ENCODE measurements at places on chromosomes 16 and 17.

GRCh38 chr17:66713533-66714042, 121.3 kb upstream of the CACNG5 start:
- DNase-seq, result no peak

GRCh38 chr16:49672753-49673152, 183.2 kb downstream of the ZNF423 start:
- DNase-seq, result no peak

- DNase-seq, result no peak
Measured at GRCh38 chr17:80494547-80494946, 18.1 kb upstream of the NPTX1 start.

GRCh38 chr17:46963571-46963970, 15.5 kb downstream of the RPRML start:
- no peak for DNase-seq

- DNase-seq, result no peak
Measured at GRCh38 chr17:81566461-81567126, 14.4 kb upstream of the FAAP100 start.

DNA sequence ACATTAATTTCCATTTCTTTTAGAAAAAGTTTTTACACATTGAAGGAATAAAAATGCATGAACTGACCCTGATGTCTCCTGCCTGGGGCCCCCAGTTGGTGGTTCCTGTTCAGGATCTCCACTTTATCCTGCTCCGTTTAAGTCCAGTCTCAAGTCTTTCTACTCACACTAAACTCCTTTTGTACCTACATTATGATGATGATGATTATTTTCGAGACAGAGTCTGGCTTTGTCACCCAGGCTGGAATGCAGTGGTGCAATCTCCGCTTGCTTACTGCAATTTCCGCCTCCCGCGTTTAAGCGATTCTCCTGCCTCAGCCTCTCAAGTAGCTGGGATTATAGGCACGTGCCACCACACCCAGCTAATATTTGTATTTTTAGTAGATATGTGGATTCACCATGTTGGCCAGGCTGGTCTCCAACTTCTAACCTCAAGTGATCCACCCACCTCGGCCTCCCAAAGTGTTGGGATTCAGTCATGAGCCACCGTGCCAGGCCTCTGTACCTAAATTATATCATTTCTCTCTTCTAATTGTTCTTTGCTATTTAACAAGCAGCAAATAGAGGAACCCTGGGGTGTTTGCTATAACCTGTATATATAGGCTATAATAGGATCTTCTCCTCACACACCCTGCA, 2.2 kb upstream of the FOXK2 start:
- DNase-seq, result no peak

GRCh38 chr16:83817022-83817421, 9.2 kb downstream of the HSBP1 start:
- no peak for DNase-seq

DNA sequence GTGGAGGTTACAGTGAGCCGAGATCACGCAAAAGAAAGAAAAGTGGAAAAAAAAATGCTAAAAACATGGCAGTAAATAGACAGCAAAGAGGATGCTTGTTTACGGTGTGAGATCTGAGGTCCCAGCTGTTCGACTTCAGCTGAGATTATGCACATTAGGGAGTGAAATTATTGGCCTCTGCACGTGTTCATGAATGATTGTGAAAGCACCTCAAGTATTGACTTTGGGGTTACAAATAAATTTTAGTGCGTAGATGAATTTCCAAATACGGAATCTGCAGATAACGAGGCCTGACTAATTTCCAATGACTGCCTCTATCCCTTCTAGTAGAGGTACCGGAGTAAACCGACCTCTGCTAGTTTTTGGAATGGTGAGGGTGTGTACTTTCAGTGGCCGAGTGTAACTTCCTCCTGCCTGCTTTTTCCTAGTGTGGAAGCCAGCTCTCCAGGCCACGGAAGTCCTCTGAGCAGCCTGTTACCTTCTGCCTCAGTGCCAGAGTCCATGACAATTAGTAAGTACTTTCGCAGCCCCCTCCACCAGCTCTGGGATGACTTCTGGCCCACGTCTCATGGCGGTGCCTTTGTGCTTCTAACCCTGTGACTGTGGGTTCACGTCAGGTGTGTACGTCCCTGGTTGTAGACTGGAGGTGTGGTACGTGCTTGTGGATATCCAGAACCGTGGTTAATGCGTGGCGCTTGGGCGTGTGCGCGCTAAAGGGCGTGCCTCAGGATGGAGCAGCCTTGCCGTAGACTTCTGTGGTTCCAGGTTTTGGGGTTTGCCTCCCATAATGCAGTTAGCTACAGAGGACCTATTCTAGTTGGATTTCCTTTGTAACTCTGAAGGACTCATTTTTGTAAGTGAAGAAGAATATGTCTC, 102.1 kb downstream of the SNX29 start:
- peak; percentile 49 for DNase-seq

- no peak for DNase-seq
Measured at GRCh38 chr17:77281904-77282367, 141.2 kb downstream of the SEC14L1 start.

DNA sequence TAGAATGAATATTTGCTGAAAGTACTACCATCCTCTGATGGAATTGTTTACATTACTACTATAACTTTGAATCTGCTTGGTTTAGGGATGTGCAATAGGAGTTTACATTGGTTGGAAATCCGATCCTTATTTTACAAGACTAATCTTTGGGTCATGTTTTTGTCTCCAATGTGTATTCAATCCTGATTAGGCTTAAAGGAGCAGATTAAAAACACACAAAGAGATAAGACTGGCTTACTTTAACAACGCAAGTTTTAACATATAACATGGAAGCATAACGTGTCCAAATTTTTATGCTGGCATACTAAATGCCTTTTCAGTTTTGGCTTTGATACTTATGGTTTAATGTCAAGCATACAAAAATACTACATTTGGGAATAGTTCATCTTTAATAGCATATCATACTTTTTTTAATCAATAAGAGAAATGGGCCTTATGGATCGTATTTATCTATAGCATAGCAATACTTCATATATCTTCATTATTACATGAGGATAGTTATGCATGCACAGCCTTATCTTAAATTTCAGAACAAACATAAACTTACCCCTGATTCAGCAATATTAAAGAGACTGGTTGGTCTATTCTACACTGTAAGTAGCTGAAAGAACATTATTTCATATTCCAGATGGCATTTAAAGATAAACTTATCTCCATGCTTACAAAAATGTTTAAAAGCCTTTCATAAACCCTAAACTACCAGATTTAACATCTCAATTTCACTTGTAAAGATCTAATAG, 69.9 kb upstream of the NACA2 start:
- no peak for DNase-seq

DNA sequence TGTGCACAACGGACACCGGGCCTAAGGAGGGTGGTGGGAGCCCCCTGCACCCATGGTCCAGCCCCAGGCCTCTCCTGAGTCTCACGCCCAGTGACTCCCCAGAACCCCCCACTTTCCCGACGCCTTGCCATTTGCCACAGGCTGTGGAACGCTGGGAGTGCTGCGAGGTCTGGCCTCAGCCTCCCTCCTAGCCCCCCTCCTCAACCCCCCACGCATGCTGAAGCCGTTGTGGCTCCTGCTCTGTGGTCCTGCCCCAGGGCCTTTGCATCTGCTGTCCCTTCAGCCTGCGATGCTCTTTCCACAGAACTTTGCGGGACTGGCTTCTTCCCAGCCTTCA, 226.0 kb upstream of the GSE1 start:
- peak; percentile 58 for DNase-seq

- no peak for DNase-seq
Measured at GRCh38 chr17:5396612-5397011, 22.9 kb downstream of the NUP88 start.

DNA sequence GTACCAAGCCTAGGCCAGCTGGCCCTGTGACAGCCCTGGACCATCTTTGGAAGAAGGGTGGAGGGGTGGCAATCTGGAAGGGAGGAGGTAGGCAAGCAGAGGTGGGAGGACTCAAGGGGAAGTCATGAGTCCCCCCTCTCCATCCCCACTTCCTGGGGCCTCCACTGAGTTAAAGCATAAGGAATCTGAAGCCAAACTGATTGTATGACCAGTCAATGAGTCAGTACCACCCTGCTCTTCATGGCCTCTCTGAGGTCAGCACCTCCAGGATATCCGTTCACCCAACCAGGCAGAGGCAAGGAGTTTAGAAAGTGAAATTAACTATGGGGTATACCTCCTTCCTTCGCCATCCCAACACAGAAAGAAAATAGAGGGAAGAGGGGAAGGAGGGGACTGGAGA, 272.7 kb downstream of the SOX9 start:
- DNase-seq, result no peak

DNA sequence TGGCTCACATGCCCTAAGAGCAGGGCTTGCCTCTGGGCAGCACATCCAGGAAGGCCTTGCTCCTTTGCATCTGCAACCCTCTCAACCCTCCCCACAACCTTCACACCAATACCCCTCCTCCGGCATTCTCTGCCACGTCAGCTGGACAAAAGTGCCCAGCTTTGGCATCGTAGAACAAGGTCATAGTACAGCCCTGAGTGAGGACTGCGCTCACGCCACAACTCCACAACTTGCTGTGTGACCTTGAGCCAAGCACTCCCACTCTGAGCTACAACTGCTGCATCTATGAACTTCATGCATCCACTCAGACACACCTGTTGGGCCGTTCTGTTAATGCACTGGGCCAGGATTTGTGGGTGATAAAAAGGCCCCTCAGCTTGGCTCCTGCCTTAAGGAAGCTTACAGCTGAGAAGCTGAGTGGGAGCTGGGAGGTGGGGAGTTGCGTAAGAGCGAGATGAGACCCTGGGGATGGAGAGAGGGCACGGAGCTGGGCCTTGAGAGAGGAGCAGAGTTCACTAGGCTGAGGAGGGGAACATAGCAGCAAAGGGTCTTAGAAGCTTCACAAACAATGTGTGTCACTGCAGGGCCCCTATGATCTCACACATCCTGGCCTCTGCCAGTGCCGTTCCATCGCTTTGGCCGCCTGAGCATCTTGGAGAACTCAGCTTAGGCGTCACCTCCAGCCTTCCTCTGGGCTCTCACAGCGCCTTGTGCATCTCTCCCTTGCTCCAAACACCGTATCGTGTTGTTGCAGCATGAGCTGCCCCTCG, 8.6 kb upstream of the MRC2 start:
- DNase-seq, result no peak

- DNase-seq, result no peak
Measured at GRCh38 chr16:48829336-48830310, 219.6 kb upstream of the N4BP1 start.

DNA sequence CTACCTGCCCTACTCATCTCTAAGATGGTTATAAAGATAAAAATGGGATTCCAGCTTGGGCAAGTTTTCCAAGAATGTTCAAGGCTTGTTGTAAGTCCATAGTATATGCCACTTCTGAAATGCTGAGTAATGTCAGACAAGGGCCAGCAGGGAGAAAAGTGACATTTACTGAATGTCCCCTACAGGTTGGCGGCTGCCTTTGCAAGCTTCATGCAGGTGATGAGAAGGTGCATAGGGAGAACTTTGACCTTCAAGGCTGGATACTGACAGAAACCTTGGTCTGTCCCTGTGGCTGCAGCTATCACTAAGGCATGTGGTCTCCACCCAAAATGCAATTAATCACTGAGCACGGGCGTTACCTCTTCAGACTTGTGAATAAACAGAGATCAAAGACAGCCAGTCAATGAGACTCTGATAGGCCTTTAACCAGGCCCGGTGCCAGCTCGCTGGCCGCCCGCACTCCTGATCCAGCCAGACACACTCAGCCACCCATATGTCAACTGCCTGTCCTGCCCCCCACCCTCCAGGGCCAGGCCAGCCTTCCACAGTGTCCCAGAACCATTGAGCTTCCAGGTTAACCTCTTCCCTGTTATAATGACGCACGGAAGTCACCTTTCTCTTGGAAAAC, 26.8 kb upstream of the AXIN2 start:
- no peak for DNase-seq
